ENCODE measurements at places on chromosomes 16 and 17. TPM values are rescaled to one million over a fixed set of nuclear protein-coding genes. Genes with fewer than 3 reads are reported as not detected.
A peak's percentile ranks its signal among the peaks of the same experiment; 100 is the strongest.

- DNase-seq: no peak
- no peak overlapping the region for H3K27ac ChIP-seq
- no peaks in the 10 kb centered on the region for H3K36me3 ChIP-seq
- no peak overlapping the region for H3K4me3 ChIP-seq
- peaks cover 11% of the 10 kb centered on the region for H3K27me3 ChIP-seq
- H3K4me1 ChIP-seq: no peaks in the 10 kb centered on the region
Measured at GRCh38 chr16:27127308-27127707, 60.6 kb downstream of the C16orf82 start.

Gene FN3K
- 80.0 TPM for total RNA-seq

GRCh38 chr17:9101356-9101755 lies 80.0 kb downstream of the NTN1 start:
- no peaks in the 10 kb centered on the region for H3K36me3 ChIP-seq
- H3K4me3 ChIP-seq: no peak overlapping the region
- H3K27me3 ChIP-seq: no peaks in the 10 kb centered on the region
- DNase-seq: no peak
- no peak overlapping the region for H3K27ac ChIP-seq
- peaks cover 11% of the 10 kb centered on the region for H3K4me1 ChIP-seq

GRCh38 chr16:16144416-16144815 lies 78.9 kb downstream of the ABCC6 start:
- H3K27ac ChIP-seq: no peak overlapping the region
- no peak for DNase-seq
- peaks cover 48% of the 10 kb centered on the region for H3K36me3 ChIP-seq
- no peaks in the 10 kb centered on the region for H3K4me1 ChIP-seq

Gene GP2
- total RNA-seq: 2.2 TPM

GRCh38 chr16:73017321-73017720 lies 30.6 kb downstream of the ZFHX3 start:
- H3K4me1 ChIP-seq: peaks cover 21% of the 10 kb centered on the region
- H3K27ac ChIP-seq: no peak overlapping the region
- DNase-seq: no peak
- no peaks in the 10 kb centered on the region for H3K36me3 ChIP-seq
- H3K4me3 ChIP-seq: no peak overlapping the region
- no peaks in the 10 kb centered on the region for H3K27me3 ChIP-seq

GRCh38 chr17:59680314-59680713 lies 26.9 kb downstream of the PTRH2 start:
- H3K27ac ChIP-seq: no peak overlapping the region
- H3K27me3 ChIP-seq: no peaks in the 10 kb centered on the region
- peaks cover 5% of the 10 kb centered on the region for H3K36me3 ChIP-seq

Gene CCL16
- not detected for total RNA-seq

GRCh38 chr16:70647441-70648359 lies 1.3 kb downstream of the IL34 start:
- H3K4me3 ChIP-seq: no peak overlapping the region
- peaks cover 18% of the 10 kb centered on the region for H3K4me1 ChIP-seq
- no peaks in the 10 kb centered on the region for H3K27me3 ChIP-seq

- no peaks in the 10 kb centered on the region for H3K36me3 ChIP-seq
- H3K27ac ChIP-seq: peak overlapping the region; percentile 11
- H3K4me3 ChIP-seq: no peak overlapping the region
- DNase-seq: no peak
- peaks cover 6% of the 10 kb centered on the region for H3K4me1 ChIP-seq
Measured at GRCh38 chr17:67386965-67387551, 10.0 kb downstream of the PITPNC1 start.

DNA sequence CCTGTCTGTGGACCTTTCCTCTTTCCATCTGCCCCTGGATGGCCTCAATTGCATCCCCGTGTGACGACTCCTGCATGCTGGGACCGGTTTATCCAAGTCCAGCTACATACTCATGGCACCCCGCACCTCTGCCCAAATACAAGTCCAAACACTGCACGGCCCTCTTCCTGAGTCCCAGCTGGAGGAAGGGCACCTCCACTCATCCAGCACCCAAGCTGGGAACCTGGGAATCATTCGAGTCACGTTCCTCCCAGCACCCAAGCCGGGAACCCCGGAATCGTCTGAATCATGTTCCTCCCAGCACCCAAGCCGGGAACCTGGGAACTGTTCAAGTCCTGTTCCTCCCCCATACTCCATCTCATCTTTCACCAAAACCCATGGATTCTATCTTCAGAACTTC lies 10.2 kb downstream of the TRARG1 start:
- no peak for DNase-seq
- H3K36me3 ChIP-seq: no peaks in the 10 kb centered on the region
- no peaks in the 10 kb centered on the region for H3K4me1 ChIP-seq
- H3K27ac ChIP-seq: no peak overlapping the region
- no peaks in the 10 kb centered on the region for H3K27me3 ChIP-seq

- no peak for DNase-seq
- H3K27me3 ChIP-seq: no peaks in the 10 kb centered on the region
- no peak overlapping the region for H3K27ac ChIP-seq
- H3K4me1 ChIP-seq: no peaks in the 10 kb centered on the region
Measured at GRCh38 chr17:53191878-53192277, 630.8 kb upstream of the KIF2B start.

All from heart right ventricle (tissue), 16 donors.